HuH-7 (cell line): ENCODE measurements at places on chromosomes 2 and 18.
A peak's percentile ranks its signal among the peaks of the same experiment; 100 is the strongest.

GRCh38 chr2:186485871-186486650 is at the start of gene ZC3H15:
Gene ZC3H15, plus strand, starts transcription at chr2:186486260. Its CDS starts 123 bp downstream, at chr2:186486383.
- peak; percentile 90 for DNase-seq

GRCh38 chr2:128308284-128308731 is 10.4 kb downstream of the HS6ST1 start:
- no peak for DNase-seq

- DNase-seq, result no peak
These were observed 143.4 kb downstream of the NCKAP5 start for GRCh38 chr2:133424876-133425275.

- DNase-seq, result no peak
These were observed 2.0 kb downstream of the IL1A start for GRCh38 chr2:112782234-112782799.

DNA sequence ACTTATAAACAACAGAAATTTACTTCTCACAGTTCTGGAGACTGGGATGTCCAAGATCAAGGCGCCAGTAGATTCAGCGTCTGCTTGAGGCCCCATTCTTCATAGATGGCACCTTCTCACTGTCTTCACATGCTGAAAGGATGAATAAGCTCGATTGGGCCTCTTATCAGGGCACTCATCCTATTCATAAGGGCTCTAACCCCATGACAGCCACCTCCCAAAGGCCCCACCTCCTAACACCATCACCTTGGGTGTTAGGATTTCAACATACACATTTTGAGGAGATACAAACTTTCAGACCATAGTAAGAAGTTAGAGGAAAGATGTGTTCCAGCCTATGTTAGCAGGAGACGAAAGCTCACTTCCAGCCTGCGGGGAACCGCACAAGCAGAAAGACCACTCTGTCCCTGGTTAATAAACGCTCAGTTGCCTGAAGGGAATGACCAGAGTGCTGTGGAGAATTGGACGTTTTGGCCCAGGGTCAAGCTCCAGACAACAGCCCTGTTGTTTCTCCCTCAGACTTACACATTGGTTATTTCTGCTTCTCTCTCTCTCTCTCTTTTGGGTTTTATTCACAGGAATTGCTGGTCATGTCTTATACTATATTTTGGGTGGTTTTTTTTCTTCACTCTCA is 90.3 kb downstream of the MAPRE2 start:
- no peak for DNase-seq

GRCh38 chr2:114022360-114023085 is 132.6 kb downstream of the ACTR3 start:
- no peak for DNase-seq

DNA sequence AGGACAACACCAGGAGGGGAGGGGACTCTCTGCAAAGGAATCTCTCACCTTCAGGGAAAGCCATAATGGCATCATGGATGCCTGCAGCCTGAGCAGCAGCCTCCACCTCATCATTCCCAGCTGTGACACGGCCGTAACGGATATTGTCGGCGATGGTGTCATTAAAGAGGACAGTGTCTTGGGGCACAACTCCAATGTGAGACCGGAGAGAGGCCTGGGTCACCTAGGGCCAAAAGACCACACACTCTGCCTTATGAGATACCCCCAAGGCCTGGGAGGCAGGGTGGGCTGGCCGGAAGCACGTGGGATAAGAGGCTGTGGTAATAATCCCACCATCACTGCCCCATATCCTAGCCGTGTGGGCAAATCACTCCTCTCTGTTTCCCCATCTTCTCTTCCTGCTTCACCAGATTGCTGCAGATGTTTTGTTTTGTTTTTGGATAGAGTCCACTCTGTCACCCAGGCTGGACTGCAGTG is 4.3 kb downstream of the ZFAND2B start:
- no peak for DNase-seq

DNA sequence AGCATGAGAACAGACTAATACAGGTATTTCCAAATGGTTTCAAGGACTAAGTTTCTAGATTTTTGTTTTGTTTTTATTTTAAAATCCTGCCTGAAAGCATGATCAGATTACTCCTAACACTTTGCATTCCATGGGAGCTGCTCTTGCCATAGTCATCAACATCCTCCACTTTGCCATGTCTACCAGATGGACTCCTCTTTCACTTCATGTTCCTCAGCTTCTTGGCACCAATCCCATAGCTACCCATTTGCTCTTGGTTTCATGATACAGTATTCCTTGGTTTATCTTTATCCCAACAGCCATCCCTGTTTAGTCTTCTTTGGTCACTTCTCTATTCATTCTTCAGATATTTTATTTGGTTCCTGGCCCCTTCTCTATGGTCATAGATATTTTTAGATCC is 154.2 kb upstream of the CCDC195 start:
- DNase-seq, result no peak

DNA sequence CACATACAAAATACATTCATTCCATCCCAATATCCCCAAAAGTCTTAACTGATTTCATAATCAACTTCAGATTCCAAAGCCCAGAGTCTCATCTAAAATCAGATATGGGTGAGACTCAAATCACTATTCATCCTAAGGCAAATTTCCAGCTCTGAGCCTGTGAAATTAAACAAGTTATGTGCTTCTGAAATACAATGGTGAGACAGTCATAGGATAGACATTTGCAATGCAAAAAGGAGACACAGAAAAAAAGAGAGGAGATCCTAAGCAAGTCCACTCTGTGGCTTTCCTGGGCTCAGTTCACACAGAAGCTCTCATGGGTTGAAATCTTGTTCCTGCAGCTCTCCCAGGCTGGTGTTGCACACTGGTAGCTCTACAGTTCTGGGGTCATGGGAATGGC is 18.3 kb downstream of the ZNF892 start:
- DNase-seq, result no peak

- peak; percentile 30 for DNase-seq
These were observed 52.1 kb downstream of the CYRIA start for GRCh38 chr2:16613539-16614011.

- peak; percentile 61 for DNase-seq
These were observed 161.2 kb upstream of the PIEZO2 start for GRCh38 chr18:11310476-11311086.
